ENCODE measurements at places on chromosomes 13 and 19.

- no peak for DNase-seq
Measured at GRCh38 chr19:34989298-34989697, 10.8 kb upstream of the GRAMD1A start.

DNA sequence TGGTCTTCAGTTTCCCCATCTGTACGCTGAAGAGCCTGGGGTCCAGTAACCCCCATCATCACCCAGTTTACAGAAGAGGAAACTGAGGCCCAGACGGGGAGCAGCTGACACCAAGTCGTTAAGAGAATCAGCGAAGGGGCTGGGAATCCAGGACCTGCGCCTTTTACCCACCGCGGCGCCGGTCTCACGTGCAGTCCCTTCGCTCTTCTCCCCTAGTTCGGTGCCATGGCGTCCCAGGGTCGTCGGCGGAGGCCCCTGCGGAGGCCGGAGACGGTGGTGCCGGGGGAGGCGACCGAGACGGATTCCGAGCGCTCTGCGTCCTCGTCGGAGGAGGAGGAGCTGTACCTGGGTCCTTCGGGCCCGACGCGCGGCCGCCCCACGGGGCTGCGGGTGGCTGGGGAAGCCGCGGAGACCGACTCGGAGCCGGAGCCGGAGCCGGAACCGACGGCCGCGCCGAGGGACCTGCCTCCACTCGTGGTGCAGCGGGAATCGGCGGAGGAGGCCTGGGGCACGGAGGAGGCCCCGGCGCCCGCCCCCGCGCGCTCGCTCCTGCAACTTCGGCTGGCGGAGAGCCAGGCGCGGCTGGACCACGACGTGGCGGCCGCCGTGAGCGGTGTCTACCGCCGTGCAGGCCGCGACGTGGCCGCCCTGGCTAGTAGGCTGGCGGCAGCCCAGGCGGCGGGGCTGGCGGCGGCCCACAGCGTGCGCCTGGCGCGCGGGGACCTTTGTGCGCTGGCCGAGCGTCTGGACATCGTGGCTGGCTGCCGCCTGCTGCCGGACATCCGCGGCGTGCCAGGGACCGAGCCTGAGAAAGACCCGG lies 698 bp downstream of the BLOC1S3 start:
- DNase-seq, result peak; percentile 21

- no peak for DNase-seq
Measured at GRCh38 chr13:43730642-43731041, 56.1 kb downstream of the ENOX1 start.

DNA sequence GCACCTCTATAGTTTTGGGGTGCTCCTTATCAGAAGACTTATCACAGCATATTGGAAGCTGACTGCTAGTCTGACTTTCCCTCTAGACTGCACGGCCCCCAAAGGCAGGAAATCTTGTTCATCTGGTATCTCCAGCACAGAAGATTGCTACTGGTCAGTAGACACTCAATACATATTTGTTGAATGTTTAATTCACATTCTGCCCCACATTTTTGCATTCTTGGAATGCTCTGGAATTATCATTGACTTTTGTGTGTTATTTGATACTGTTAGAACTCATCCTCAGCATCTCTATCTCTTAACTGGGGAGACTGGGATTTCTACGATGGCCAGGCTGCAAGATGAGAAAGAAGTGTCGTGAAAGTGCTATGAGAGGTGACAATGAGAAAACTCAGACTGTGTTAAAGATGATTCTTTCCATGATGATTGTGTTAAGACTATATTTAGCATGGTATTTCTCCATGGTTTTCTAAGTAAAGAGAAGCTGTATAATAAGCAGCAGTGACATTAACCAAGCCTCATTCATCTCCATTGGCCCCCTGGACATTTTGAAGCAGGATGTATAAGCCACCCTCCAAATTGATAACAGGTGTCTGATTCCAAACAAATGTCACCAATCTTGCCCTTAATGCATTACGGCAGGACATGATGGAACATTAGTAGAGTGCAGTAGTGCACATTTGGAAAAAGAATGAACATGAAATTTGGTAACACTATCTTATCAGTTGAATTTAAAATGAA lies 440.9 kb downstream of the RFC3 start:
- no peak for DNase-seq

GRCh38 chr19:55519451-55520311 lies 17.3 kb downstream of the SBK2 start:
- no peak for DNase-seq

DNA sequence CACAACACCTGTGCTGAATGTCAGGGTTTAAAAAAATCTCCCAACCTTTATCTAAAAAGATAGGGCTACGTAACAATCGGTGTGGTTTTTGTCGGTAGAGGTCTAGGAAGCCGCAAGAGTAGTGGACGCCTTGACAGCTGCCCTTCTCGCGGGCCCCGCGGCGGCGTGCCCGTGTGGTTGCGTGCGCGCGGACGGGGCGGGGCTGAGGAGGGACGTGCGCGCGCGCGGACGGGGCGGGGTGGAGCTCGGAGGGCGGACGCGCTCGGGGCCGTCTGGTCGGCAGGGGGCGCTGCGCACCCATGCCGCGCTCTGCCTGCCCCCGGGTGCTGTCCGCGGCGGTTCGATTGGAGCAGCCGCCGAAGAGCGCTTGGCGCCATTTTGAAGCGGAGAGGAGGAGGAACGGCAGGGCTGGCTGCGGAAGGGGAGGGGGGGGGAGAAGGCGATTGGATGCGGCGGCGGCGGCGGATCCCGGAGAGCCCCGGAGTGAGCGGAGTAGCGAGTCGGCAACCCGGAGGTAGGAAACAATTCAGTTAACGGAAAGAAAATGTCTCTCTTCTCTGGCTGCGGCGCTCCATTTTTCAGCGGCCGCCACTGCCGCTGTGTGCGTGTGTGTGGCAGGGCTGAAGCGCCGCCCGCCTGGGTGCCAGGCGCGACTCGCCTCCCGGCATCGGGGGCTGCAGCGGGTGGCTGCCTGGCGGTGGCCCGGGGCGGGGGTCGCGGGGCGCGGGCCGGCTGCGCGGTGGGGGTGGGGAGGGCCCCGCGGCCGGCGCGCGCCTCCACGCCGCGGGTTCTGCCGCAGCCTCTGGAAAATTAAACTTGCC lies at the start of gene PDS5B:
Gene PDS5B, plus strand, starts transcription at position 373 of the 821 bp plus-strand sequence. CDS start 62,321 bp downstream, outside the sequence.
- DNase-seq, result peak; percentile 94
